ENCODE measurements at places on chromosomes 3 and 15.

DNA sequence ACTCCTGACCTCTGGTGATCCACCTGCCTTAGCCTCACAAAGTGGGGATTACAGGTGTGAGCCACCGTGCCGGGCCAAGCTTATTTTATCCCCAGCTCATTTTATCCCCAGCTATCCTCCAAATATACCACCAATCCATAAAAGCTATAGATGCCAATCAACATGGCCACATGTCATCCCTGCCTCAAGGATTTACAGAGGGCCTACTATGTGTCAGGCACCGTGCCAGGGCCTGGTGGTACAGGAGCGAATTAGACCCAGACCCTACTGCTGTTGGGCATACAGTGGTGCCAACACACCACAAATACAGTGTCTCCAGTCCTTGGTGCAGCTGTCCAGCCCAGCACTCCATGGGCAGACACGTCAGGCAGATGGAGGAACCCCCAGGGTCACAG, 73.4 kb downstream of the SCN5A start:
- no peak for DNase-seq

- DNase-seq, result no peak
Observed at GRCh38 chr3:186909078-186909853, 21.1 kb upstream of the ST6GAL1 start.

- no peak for DNase-seq
Observed at GRCh38 chr15:63519548-63520178, 15.3 kb downstream of the USP3 start.

DNA sequence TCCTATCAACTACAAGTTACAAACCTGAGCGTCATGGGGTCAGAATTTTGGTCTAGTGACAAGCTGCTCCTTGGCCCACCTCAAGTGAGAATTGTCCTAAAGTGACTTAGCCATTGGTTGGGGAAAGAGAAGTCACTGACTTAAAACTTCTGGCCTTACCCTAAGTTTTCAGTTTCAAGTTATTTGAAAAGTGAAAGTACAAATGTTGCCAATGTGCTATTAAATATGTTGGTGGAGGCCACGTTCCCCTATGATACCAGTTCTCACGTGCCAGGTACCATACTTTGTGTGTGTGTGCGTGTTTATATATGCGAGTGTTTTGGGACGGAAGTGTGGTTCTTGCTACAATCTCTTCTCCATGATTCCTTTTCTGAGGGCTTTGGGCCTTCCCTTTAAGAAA, 22.6 kb upstream of the RASGRP1 start:
- no peak for DNase-seq

DNA sequence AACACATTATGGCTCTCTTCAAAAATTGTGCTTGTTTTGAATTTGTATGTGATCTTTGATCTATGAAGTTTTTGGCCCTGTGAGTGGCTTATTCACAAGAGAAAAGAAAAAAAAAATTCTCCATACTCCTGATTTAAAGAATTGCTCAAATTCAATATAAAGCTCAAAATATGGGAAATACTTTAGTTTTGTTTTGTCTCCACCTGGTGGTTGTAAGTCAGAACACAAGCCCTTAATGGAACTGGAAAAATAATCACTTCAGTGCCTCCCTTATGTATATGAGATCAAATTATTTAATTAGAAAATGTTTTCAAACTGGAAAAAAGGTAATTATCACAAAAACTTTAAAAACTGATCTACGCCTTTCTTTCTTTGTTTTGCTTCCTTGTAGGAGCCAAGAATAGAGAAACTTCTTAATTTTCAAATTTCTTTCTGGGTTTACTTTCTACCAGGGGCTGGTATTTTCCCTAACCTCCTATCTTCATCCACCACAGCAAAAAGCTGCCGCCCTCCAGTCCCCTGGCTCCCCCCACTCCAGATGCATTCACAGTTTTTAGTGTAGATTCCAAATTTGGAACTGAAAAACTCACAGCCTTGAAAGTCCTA, 50.6 kb downstream of the SERP1 start:
- DNase-seq, result peak; percentile 30

- no peak for DNase-seq
Observed at GRCh38 chr3:12741209-12741608, 17.9 kb downstream of the TMEM40 start.
